Amniotic stem cell (primary cell): ENCODE measurements at places on chromosomes 12 and 14.

GRCh38 chr12:55654511-55655214 lies 18.0 kb downstream of the OR10P1 start:
- DNase-seq: no peak

DNA sequence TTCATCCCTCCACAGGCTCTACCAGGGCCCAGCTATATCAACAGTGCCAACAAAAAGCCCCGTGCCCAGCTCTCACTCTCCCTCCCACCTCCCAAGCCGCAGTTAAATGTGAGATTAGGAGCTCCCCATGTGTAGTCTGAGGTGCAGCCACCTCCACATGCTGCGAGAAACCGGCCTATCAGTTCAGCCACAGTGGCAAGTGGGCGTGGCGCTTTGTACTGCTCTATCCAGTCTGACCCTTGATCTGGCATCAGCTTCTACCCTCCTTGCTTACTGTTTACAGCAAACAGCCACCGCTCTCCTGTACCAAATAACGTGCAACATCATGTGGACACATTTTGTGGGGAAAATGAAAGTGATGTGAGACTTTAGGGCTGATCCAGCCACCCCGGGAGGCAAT lies 1.7 kb downstream of the PLEK2 start:
- DNase-seq: no peak

DNA sequence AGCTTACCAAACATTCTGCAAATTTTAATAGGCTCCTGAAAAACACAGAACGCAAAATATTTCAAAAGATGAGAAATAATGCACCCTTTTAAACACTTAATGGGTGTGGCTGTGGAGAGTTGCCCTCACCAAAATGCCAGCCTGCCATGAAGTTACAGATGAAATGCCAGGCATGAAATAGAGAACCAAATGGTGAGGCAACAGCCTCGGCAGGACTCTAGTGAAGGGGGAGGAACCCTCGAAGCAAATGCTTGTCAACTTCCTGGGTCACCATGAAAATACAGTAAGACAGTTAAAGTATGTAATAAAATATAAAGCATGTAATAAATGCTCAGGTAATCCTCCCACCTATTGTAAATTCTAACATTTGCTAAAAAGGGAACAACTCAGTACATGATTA lies 24.1 kb downstream of the DUSP16 start:
- no peak for DNase-seq

GRCh38 chr14:93304771-93305170 lies 28.1 kb downstream of the BTBD7 start:
- DNase-seq: no peak

- peak; percentile 88 for DNase-seq
Measured at GRCh38 chr12:1474574-1475153, 119.7 kb downstream of the FBXL14 start.

GRCh38 chr12:52321418-52321817 lies 220 bp upstream of the KRT83 start:
- DNase-seq: no peak

- no peak for DNase-seq
Measured at GRCh38 chr12:51369581-51369980, 21.6 kb downstream of the GALNT6 start.

GRCh38 chr14:51738754-51739153 lies 87.0 kb downstream of the FRMD6 start:
- DNase-seq: no peak

GRCh38 chr12:131915000-131915689 lies 13.9 kb upstream of the PUS1 start:
- DNase-seq: no peak

DNA sequence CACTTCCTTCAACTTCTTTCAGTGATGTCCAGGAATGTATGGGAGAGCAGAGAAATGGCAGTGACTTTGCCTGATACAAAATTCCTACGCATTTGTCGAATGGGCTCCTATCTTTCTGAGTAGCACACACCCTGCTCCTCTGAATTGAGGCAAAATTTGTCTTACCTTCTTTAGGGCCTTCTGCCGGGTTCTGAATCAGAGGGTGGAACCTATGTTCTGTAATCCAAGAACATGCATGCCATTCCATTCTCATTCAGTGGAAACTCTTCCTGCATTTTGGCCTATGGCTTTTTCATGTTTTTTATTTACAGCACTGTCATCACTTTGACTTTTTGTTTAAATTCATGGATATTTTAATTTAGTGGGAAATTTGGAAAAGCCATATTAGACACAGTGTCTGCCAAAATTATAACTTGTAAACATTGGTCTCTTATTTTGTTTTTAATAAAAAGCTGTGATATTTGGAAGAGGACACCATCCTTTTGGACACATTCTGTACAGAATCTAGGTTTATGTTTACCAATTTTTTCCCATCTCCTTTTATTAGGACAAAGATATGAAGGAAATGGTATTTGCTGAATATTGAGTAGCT lies 402.2 kb upstream of the FAR2 start:
- no peak for DNase-seq

DNA sequence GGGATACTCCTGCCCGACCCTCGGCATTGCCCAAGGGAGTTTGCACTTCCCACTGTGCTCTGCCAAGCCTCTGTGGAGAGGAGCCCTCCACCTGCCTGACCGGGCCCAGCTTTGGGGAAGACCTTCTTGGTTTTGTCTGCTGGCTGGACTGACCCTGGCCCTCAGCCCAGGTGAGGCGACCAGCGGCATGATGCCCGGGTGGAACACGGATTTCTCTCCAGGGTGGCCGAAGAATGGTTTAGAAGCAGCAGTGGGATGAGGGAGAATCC lies 15.6 kb downstream of the ZBTB42 start:
- no peak for DNase-seq

GRCh38 chr14:69900603-69901002 lies 21.4 kb downstream of the SMOC1 start:
- no peak for DNase-seq

- DNase-seq: no peak
Measured at GRCh38 chr12:56518570-56518969, 3.0 kb upstream of the RBMS2 start.

GRCh38 chr12:2311020-2311778 lies 258.4 kb downstream of the CACNA1C start:
- DNase-seq: peak; percentile 46

DNA sequence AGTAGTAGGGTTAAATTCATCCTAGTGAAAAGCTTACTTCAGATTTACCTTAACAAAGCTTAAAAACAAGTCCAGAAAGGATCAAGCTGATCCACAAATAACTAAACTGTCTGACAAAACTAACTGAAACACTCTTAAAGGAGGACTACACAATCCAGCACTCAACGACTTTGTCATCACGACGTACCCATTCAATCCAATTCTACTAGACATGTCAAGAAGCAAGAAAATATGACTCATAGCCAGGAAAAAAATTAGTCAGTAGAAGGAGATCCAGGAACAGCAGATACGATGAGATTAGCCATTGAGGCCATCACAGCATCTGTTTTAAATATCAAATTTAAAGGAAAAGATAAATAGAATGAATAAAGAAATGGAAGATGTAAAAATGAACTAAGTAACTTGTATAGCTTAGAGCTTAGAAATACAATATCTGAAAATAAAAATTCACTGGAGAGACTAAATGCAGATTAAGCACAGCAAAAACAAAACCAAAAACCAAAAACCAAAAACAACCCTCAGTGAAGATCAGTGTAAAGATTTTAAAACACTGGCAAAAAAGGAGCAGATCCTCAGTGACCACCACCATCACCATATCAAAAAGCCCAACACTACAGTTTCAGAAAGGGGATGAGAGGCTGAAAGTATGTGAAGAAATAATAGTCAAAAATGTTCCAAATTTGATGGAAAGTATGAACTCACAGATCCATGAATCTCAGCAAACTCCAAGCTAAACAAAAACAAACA lies 95.0 kb upstream of the CCND2 start:
- DNase-seq: no peak

- DNase-seq: no peak
Measured at GRCh38 chr14:105860615-105861580, 334.5 kb downstream of the TMEM121 start.

DNA sequence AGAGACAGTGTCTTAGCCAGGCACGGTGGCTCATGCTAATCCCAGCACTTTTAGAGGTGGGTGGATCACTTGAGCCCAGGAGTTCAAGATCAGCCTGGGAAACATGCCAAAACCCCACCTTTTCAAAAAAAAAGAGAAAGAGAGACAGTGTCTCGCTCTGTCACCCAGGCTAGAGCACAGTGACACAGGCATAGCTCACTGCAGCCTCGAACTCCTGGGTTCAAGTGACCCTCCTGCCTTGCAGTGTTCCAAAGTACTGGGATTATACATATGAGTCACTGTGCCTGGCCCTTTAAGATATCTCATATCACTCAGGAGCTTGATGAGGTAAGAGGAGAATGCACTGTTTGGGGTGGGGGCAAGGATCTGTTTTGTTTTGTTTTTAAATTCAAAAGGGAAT lies 48.1 kb upstream of the LTBP2 start:
- no peak for DNase-seq

GRCh38 chr14:95523815-95524448 lies 7.5 kb upstream of the SYNE3 start:
- no peak for DNase-seq

- no peak for DNase-seq
Measured at GRCh38 chr14:98368916-98369315, 903.1 kb downstream of the BCL11B start.

GRCh38 chr14:106518054-106518943 lies 991.9 kb downstream of the TMEM121 start:
- no peak for DNase-seq

GRCh38 chr14:51481643-51482042 lies 170.1 kb upstream of the FRMD6 start:
- DNase-seq: no peak

DNA sequence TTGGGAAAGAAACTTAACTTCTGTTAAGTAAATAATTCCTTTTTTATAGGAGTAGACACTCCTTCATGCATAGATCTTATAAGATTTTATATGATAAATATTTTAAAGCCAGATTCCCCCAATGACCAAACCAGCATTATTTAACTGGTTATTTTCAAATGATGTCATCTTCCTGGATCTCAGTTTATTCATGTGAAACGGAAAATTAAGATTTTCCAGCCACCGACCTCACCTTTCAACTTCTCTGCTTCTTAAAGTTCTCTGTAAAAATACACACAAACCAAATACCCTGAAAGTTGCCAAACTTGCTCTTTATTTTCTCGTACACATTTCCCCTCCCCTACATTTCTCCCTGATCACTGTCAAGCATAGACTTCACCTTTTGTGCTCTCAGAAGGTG lies 364.2 kb downstream of the GALC start:
- DNase-seq: no peak

DNA sequence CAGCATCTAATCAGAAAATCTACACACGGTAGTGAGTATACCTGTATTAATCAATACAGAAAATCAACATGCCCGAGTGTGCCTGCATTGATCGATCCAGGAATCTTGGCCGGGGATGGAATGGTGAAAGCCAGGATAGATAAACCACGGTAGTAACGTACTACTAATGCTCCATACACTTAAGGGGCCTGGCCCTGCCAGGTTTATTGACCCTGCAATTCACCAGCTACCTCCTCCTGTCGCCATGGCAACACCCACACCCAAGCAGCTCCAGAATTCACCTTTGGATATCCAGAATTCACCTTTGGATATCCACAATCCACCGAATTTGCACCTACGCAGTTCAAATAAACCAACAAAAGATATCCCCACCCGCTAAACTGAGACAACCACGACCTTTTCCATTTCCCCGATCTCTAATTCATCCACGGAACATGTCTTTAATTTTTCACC lies 14.8 kb upstream of the CALM1 start:
- DNase-seq: no peak

DNA sequence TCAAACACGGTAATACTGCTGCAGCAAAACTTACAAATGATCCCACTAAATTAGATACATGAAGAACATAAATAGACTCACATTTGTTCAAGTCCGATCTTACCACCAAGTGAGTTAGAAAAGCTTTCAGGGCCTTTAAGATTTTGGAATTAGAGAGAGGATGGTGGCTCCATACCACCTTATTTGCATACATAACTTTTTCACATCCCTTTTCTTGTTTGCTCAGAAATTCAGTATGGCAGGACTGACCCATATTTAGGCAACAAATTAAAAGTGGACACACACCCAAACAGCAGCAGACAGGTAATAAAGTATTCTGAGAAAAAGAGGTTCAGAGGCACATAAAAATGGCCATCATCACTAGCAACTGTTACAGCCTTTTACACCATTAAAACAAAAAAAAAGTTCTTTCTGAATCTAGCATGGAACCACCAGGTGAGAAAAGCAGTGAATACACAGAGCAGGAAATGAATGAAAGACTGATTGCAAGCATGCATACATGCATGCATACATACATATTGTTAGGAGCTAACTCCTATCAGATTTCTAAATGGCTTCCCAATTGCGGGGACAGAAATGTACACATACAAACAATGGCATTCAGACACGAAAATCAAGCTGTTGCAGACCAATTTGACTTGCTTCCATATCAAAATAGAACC lies 23.3 kb downstream of the STXBP6 start:
- no peak for DNase-seq

GRCh38 chr14:35965400-35965799 lies 139.3 kb downstream of the BRMS1L start:
- no peak for DNase-seq

DNA sequence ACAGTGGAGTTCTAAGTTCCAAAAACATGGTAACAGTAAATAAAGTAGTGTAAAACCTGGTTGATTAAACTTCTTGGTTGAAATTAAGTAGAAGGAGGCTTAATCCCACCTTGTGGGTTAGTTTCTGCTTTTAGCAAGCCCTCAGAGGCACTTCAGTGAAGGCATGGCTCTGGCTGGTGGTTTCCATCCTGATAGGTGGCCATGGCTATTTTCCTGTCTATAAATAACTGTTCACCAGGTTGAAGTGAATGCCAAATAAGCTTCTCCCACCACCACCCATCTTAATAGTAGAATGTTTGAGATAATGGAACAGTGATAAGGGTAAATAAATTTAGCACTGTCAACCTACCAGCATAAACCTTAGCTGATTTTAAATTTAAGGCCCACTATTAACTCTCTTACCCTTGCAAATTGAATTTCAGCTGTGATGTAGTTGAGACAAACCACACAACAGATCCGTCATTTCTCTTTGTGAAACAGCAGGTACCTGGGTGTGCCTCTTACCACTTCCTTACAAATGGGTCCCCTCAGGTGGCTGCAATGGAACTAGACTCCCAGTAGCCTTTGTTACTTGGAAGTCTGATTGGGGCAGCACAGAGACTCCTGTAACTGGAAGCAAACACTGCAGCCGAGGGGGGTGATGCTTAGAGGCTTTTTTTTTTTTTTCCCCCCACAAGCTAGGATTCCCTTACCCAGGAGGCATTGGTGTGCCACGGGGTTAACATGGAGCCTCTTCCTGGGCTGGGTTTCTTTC lies 41.4 kb downstream of the DAAM1 start:
- no peak for DNase-seq

GRCh38 chr12:76025601-76026575 lies 5.7 kb downstream of the PHLDA1 start:
- DNase-seq: no peak

- DNase-seq: peak; percentile 28
Measured at GRCh38 chr12:92134638-92135274, 10.9 kb downstream of the BTG1 start.

GRCh38 chr12:94575645-94576403 lies 74.5 kb downstream of the TMCC3 start:
- DNase-seq: no peak

GRCh38 chr14:106107703-106108102 lies 581.3 kb downstream of the TMEM121 start:
- DNase-seq: no peak
